ENCODE measurements at places on chromosomes 13 and 19.

GRCh38 chr13:22028831-22029230, 358.0 kb downstream of the FGF9 start:
- DNase-seq = no peak

- DNase-seq = no peak
Observed at GRCh38 chr19:27753622-27754021, 1459.3 kb downstream of the UQCRFS1 start.

GRCh38 chr13:44842158-44842557, 147.1 kb downstream of the NUFIP1 start:
- DNase-seq = no peak

DNA sequence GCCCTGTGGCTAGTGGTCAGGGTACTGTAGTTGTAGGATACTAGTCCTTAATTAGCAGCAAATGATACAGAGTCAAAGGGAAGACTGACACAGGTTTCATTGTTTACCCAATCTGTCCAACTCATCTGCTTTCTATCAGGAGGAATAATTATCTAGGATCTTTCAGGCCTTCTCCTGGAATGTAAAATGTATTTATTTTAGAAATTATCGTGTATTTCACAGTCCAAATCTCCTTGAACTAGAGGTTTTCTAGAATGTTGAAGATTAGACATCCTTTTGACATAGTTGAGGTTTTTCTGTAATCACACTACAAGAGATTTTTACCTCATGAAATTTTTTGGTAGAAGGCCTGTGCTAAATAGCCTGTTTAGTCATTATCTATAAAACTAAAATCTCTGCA, 1694.8 kb upstream of the PCDH20 start:
- no peak for DNase-seq

DNA sequence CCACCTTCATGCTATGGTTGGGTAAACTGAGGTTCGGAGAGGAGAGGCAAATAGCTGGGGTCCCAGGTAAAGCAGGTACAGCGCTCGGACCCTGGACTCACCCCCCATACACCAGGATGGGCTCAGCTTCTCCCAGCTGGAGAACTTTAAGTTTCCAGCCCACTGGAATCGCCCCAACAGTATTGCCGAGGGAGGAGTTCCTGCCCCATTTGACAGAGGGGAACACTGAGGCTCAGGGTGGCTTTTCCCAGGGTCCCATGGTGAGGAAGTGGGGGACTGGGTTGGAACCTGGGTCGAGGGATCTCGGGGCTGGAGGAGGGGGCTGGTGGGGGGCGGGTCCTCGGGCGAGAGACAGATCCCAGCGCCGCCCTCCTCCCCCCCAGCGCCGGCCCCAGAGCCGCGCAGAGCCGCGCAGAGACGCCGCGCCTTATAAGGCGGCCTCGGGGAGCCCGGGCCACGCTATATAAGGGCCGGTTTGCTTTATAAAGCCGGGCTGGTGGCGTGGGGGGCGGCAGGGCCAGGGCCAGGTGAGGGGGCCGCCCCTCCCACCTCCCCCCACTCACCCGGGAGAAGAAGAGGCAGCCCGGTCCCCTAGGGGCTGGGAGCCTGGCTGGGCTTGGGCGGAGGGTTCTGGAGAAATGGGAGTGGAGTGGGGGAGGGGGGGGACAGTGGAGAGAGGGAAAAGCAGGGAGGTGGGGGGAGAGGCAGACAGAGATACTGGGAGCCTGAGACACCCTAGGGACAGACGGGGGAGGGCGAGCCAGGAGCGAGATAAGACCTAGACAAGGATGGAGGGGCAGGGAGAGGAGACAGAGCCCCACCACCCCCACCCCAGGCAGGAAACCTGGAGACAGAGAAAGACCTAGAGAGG, 1.1 kb downstream of the CNN1 start:
- no peak for DNase-seq

DNA sequence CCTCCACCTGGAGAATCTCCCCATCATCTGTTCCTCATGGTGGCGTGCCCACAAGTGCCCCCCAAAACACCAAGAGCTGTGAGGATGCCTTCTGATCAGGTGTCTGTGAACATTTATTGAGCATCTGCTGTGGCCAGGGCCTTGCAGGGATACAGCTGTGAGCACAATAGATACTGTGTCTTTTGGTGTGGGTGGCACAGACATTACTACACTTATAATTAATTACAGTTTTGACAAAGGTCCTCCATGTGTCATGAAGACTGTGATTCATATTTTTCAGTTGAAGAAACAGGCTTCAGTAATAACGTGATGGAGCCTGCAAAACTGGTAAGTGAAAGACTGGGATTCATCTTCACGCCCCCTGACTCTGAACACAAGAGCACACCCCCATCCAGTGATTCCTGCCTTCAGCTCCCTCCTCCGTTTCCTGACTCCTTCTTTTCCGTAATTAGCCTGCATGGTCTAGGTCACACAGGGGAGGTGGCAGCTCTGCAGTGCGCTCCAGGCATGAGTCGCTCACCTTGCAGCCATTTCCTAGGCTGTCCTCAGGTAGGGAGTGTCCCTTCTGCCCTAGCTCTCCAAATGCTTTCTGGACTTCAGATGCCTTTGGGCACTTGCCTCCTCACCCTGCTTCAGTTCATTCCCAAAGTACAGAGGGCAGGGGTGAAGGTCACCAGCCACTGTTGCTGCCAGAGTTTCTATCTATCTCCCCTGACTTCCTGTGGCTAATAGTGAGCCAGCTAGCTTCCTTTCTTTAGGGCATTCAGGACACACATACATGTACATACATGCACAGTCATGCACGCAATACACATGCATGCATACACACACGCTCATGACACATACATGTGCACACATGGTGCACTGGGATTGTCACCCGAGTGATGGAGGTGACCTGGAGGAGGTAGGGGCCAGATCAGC, 66.5 kb downstream of the SIAH3 start:
- no peak for DNase-seq

DNA sequence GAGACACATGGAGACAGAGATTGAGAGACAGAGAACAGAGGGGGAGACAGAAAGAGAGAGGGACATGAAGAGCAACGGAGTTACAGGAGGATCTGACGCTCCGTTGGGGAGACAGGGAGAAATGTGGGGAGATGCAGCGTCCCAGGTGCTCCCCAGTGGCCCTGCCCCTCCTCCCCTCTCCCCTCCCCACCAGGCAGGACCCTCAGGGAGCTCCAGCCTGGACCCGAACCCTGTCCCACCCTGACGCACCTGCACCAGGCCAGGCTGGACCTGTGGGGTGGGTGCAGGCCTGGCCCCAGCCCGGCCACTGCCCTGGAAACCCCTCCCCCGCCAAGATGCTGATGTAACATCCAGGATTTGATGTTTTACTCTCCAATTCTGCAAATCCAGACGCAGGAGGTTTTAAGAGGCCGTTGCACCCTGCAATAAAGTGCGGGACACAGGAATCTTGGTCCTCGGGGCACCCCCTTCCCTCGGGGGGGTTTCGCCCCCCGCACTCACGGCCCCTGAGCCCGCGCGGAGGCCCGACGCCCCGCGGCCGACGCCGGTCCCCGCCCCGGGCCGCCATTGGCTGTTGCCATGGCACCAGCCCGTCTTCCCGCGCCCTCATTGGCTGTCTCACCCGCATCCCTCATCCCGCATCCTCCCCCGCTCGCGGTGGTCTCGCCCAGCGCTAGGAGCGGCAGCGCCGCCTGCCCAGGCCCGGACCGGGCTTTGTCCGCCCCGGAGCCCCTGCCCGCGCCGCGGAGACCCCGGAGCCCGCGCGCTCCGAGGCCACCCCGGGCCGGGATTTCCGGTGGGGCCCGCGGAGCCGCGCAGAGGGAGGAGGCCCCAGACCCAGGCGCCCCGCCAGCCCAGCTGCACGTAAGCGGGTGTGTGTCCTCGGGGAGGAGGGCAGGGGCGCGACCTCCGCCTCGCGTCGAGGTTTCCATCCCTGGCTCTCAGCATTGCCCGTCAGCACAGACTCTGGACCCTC, at the start of gene APC2:
Gene APC2 (plus strand): TSS at position 655 of the 976 bp plus-strand sequence. CDS start 2,881 bp downstream, outside the sequence.
- DNase-seq = no peak

GRCh38 chr13:56187331-56187730, 953.4 kb upstream of the PRR20A start:
- no peak for DNase-seq

DNA sequence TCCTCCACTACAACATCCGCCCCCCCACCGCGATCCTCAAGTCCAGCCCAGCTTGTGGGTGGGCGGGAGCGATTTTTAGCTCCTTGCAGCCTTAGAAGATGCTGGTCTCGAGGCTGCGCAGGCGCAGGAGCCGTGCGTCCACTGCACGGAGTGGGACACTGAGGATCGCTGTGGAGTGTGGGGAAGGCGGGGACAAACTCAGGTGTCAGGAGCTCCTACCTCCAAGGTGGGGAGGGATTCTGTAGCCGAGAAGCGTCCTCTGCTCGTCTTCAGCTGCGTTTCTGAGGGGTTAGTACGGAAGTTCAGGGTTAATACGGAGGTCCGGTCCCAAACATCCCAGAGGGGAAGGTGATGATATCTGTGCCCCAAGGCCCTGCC, at the start of gene RTBDN:
Gene RTBDN (minus strand): TSS at position 14 of the 378 bp plus-strand sequence. CDS start 4,600 bp downstream, outside the sequence.
- peak; percentile 29 for DNase-seq

DNA sequence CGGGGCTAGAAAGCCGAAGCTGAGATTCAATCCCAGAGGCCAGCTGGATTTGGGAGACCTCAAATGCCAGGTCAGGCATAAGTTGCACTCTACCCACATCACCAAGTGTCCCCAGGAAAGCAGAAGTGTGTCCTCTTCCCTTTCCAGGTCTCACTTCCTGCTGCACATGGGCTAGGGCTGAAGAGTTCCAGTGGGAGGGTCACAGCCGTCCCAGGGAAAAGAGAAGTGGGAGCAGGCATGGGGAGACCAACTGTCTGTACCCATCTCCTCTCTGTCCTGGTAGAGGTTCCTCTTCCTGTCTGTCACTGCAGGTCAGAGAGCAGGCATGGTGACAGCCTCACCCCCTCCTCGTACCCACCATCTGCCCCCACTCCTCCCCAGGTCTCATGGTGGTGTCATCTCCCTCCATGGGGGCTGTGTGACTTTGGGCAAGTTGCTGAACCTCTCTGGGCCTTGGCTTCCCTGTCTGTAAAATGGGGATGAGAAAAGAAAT, 14.8 kb downstream of the AXL start:
- no peak for DNase-seq

DNA sequence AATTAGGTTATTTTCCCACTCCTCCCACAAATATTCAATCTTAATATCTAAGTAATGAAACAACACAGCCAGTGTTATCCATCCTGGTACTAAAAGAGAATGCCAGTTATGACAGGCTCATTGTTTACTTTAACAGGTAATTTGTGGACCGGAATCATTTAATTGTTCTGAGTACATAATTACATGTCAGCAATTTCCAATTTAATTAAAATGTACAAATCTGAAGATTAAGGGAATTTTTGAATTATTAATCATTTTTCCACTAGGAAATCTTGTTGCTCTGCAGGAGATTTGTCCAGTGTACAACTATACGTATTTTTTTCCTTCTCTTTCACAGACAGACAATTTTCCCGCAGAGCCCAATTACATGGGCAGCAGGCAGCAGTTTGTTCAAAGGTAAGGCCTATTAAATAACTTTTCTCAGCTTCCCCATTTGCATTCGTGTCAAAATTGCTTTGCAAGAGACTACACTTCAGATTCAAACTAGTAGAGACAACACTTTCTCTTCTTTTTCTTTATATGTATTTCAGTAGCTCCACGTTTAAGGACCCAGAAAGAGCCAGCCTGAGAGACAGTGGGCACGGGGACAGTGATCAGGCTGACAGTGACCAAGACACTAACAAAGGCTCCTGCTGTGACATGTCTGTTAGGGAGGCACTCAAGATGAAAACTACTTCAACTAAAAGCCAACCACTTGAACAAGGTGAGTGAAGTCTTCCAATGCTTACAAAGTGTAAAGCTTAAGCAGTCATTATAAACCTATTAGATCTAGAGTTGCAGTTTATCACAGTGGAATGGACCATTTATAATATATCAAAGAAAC, 34.8 kb downstream of the PCDH17 start:
- no peak for DNase-seq

DNA sequence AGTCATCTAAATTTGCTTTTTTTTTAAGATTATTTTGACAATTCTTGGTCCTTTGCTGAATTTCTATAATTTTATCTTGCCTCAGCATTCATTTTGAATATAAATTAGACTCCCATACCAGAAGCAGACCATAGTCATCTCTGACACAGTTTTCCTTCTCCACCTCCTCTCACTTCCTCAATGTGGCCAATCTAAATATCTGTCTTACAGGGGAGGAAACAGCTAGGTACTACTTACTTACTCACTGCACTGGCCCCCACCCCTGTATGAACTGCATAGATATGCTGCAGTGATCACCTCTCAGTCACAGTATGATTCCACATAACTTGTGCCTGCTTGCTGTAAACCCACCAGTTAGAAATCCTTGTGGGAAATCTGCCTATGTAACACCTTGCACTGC, 665.6 kb downstream of the FGF9 start:
- DNase-seq = no peak

DNA sequence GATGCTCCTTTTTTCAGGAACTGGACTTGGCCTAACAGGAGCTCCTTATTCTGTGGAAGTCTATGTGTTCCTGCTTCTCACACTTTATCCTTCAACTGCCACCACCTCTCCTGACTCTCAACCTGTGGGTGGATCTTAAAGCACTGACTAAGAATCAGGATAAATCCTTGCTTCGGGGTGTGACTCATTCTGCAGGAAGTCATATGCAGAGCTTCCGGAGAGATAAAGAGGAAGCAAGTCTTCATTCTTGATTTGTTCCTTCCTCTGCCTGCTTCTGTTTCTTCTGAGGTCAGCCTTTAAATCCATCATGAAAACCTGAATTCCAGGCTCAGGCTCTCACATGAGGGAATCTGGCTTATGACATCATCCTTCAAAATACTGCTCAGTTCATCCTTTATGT, 137.1 kb upstream of the ATXN8OS start:
- DNase-seq = no peak

DNA sequence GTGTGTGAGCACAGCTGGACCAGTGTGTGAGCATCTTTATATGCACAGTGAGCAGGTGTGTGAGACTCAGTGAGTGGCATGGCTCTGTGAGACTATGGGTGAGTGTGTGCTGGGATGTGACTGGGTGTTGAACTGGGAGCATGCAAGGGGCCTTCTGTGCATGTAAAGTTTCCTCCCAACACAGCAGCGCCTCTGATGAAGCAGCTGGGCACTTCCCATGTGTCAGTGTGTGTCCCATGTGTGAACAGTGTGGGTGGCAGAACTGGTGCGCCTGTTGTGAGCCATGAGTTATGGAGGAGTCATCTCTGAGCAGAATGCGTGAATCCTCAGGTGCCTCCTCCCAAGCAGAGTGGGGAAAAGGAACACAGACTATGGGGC, 24.1 kb downstream of the LGALS16 start:
- no peak for DNase-seq

DNA sequence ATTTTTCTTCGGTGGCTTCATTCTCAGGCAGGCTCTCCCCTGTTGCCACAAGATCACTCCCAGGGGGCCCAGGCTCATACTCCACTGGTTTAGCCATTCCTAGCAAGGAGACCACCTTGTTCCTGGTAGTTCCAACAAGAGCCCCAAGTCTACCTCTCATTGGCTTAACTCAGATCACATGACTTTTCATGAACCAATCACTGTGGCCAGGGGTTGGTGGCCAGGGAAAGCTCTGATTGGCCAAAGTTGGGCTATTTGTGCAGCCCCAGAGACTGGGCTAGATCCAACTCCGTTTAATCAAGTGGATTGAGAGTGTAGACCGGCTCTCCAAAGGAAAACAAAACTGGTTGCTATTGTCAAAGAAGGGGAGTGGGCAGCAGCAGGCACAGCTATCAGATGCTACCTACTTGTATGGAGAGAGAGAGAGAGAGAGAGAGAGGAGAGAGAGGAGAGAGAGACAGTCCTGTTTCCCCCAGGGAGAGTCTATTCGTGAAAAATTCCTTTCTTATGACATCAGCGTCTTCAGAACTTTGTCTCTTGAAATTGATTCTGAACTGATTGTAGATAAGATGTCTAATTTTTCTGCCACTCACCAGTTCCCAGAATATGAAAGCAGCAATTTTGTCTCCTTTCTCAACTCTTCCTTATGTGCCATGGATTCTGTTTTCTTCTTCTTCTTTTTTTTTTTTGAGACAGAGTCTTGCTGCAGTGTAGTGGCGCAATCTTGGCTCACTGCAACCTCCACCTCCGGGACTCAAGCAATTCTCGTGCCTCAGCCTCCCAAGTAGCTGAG, 5.9 kb downstream of the CEACAM19 start:
- DNase-seq = peak; percentile 6
